ENCODE measurements at places on chromosomes 11 and 22. TPM values are rescaled to one million over a fixed set of nuclear protein-coding genes. Genes with fewer than 3 reads are reported as not detected.

PAMR1 gene
- not detected for total RNA-seq

TECTA gene
- total RNA-seq, result 0.30 TPM

DNA sequence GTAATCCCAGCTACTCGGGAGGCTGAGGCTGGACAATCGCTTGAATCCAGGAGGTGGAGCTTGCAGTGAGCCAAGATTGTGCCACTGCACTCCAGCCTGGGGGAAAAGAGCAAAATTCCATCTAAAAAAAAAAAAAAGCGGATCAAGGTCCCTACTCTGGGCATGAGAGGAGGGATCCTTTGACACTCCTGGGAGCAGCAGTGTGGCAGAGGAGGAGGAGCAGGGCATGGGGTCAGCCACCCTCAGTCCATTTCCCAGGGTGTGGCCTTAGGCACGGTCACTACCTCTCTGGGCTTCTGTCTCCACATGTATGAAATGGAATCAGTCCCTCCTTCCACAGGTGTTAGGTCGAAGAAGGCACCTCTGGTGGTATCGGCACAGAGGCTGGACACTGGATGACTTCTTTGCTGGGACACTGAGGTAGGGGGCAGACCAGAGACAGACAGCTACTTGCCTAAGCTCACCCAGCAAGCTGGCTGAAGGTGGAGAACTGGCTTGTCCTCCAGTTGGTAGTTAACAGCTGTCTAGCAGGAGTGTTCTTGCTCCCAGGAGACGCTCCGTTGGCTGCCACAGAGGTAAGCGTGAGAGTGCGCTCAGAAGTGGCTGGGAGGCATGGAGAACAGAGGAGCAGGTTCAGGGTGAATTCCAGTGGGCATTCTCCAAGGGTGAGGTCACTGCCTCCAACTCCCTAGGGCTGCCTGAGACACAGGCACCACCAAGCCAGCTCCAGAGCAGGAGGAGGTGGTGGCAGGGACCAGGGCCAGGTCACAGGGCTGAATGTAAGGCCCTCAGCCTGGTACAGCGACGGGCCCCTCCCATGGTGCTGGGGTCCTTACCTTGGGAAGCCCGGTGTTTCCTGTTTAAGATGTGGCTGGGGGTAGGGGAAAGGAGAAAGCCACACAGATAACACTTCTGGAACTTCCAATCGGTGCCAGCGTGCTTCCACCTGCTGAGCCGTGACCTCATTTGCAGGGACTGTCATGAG lies 19.5 kb downstream of the TXN2 start:
- H3K27me3 ChIP-seq, result no peaks in the 10 kb centered on the region
- no peak overlapping the region for H3K4me3 ChIP-seq
- no peak overlapping the region for H3K27ac ChIP-seq
- peaks cover 3% of the 10 kb centered on the region for H3K36me3 ChIP-seq
- H3K4me1 ChIP-seq, result peaks cover 11% of the 10 kb centered on the region
- DNase-seq, result no peak

RFPL1 gene
- not detected for total RNA-seq

GRCh38 chr11:19187114-19187832 lies 14.5 kb downstream of the CSRP3 start:
- H3K36me3 ChIP-seq, result no peaks in the 10 kb centered on the region
- no peak overlapping the region for H3K27ac ChIP-seq
- no peaks in the 10 kb centered on the region for H3K27me3 ChIP-seq
- DNase-seq, result no peak
- no peak overlapping the region for H3K4me3 ChIP-seq

DNA sequence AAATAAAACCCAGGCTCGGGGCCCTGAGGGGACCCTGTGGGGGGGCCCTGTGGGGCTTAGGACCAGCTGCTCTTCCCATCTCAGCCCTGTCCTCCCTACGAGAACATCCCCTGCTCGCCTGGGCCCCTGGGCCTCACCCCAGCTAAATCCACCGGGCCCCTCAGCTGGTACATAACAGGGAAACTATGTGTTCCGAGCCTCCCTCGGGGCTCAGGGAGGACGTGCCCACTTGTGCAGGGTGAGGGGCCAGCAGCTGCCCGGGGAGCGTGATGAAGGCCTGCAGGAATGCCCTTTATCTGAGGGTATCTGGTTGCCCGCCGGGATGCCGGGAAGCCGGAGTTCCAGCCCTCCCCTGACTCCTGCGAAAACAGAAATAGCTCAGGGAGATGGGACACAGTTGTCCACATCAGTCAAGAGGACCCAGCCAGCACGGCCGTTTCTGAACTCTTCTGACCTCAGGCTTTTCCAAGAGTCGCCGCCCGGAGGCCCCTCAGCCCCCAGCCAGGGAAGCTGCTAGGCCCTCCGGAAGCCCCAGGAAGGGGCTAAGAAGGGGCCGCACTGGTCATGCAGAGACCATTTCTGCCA lies 20.6 kb downstream of the MRPL23 start:
- no peaks in the 10 kb centered on the region for H3K36me3 ChIP-seq
- no peak overlapping the region for H3K27ac ChIP-seq
- no peaks in the 10 kb centered on the region for H3K4me1 ChIP-seq
- H3K4me3 ChIP-seq, result no peak overlapping the region
- no peak for DNase-seq
- no peaks in the 10 kb centered on the region for H3K27me3 ChIP-seq

KCTD14 gene
- not detected for total RNA-seq
